Activated CD8-positive, alpha-beta T cell treated with anti-CD3 and anti-CD28 coated beads for 36 hours (primary cell): ENCODE measurements at places on chromosomes 6 and 20. TPM values are rescaled to one million over a fixed set of nuclear protein-coding genes. Genes with fewer than 3 reads are reported as not detected.
A peak's percentile ranks its signal among the peaks of the same experiment; 100 is the strongest.

Gene BEND6
- total RNA-seq = not detected

- peaks cover 1% of the 10 kb centered on the region for H3K27me3 ChIP-seq
- DNase-seq = no peak
- H3K27ac ChIP-seq = no peak overlapping the region
- no peaks in the 10 kb centered on the region for H3K36me3 ChIP-seq
- no peaks in the 10 kb centered on the region for H3K4me1 ChIP-seq
- no peak overlapping the region for H3K4me3 ChIP-seq
Observed at GRCh38 chr20:6265204-6265904, 142.5 kb upstream of the FERMT1 start.

DNA sequence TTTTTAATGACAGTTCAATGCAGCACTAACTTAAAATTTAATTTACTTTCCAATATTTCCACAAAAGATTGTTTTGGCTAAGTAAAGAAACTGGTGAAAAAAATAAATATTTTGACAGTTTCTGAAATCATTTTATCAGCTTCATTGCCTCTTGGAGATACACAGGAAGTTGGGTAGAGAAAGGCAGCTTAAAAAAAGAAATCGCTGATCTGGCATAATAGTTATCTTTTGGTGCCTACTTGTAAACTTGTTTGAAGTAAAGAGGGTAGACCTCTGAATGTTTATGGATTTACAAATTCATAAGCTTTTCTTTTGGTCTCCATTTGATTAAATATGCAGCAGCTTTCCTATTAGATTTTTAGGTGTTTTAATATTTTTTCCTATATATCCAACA lies 103.4 kb downstream of the RTN4IP1 start:
- peaks cover 38% of the 10 kb centered on the region for H3K36me3 ChIP-seq
- H3K4me3 ChIP-seq = peak overlapping the region; percentile 77
- peak overlapping the region; percentile 90 for H3K27ac ChIP-seq
- H3K27me3 ChIP-seq = no peaks in the 10 kb centered on the region
- no peak for DNase-seq

DNA sequence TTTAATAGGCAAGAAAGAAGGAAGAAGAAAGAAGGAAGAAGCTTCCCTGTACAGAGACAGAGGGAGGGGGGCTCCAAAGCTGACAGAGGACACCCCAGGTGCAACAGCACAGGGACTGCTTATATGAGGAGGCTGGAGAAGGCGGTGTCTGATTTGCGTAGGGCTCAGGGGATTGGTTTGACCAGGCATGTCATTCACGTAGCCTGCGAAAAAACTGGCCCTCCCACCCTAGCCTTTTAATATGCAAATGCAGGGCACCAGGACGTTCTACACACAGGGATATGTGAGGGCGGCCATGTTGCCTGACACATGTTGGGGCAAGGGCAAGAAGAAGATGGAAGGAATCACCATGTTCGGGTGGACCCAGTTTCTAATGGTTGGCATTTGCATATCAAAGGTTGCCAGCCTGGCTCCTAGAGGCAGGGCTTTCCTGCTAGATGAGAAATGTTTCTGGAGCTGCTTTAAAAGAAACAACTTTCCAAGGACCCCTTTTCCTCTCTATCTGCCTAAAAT lies 305.4 kb upstream of the CDYL start:
- H3K4me3 ChIP-seq = no peak overlapping the region
- DNase-seq = no peak
- no peaks in the 10 kb centered on the region for H3K4me1 ChIP-seq
- no peak overlapping the region for H3K27ac ChIP-seq
- no peaks in the 10 kb centered on the region for H3K36me3 ChIP-seq

GRCh38 chr20:36606158-36607066 lies 833 bp downstream of the RAB5IF start:
- no peaks in the 10 kb centered on the region for H3K27me3 ChIP-seq
- H3K36me3 ChIP-seq = peaks cover 33% of the 10 kb centered on the region
- peak overlapping the region; percentile 90 for H3K27ac ChIP-seq
- H3K4me1 ChIP-seq = peaks cover 21% of the 10 kb centered on the region

DNA sequence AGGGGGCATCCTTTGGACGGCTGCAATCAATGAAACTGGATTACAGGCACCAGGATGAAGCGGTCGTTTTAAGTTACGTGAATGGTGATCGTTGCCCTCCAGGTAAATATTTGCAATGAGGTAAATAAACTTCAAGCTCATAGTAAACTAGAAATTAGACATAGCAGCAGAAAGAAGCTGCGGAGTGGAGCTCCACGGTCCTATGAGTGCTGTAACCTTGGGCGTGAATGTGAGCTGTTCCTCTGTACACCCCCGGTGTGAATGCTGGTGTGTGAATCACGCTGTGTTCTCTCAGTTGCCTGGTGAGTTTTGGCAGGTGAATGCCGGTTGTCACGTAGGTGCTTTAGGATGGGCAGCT lies 42.0 kb upstream of the SLC22A1 start:
- no peak overlapping the region for H3K27ac ChIP-seq
- H3K4me3 ChIP-seq = no peak overlapping the region
- DNase-seq = no peak
- H3K27me3 ChIP-seq = no peaks in the 10 kb centered on the region
- no peaks in the 10 kb centered on the region for H3K4me1 ChIP-seq

DNA sequence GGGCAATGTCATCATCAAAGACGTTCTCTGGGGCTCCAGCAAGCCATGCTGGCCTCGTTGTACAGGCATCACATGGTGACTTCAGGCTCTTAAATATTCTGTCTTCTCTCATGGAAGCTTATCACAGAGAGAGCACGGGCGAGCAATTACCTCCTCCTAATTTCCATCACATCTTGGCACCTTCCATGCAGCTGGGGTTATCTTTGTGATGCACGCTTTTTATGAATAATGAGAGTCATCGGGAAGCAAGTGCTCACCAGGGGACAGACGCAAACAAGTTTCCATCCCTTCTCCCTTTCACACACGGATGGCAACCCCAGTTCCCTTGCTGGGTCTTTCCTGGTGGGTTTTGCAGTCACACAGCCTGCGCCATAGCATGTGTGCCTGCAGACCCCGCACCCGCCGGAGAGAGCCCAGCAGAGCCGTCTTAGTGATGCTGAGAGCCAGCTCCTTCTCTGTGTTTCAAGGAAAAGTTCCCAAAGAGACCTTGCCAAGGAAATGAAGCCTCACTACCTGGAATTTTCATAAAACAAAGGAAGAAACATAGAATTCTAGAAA lies 116.3 kb upstream of the AFDN start:
- no peak overlapping the region for H3K4me3 ChIP-seq
- peaks cover 69% of the 10 kb centered on the region for H3K27me3 ChIP-seq
- no peak overlapping the region for H3K27ac ChIP-seq

- no peak for DNase-seq
- H3K4me3 ChIP-seq = no peak overlapping the region
- H3K27ac ChIP-seq = no peak overlapping the region
Observed at GRCh38 chr6:160393891-160394653, 45.9 kb downstream of the SLC22A3 start.

DNA sequence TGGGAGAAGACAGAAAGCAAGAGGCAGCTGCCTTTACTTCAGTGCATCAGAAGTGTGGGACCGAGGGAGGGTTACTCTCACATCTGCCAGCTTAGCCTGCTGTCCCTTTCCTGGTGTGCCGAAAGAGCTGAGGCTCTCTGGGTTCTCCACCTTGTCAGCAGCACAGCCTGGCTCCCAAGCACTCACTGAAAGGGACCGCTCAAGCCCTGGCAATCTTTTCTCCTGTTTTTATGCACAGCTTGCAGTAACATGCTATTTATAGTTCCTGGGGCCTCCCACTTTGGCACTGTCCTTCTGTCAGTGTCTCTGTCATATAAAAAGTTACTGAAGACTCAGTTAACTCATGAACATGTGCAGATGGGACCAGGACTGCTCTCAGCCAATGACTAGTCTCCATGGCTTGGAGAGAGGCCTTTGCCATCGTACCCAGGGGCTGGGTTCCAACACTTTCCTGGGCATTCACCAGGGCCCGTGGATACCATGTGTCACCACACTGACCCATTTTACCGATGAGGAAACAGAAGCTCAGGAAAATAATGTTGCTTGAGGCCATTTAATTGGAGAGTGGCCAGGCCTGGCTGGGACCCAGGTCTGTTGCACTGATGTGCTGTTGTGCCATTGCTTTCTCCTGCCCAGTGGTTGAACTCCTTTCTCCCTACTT lies 46.2 kb downstream of the PANK2 start:
- peaks cover 14% of the 10 kb centered on the region for H3K4me1 ChIP-seq
- no peak for DNase-seq
- peaks cover 30% of the 10 kb centered on the region for H3K36me3 ChIP-seq
- no peak overlapping the region for H3K4me3 ChIP-seq
- no peaks in the 10 kb centered on the region for H3K27me3 ChIP-seq
- H3K27ac ChIP-seq = no peak overlapping the region

DNA sequence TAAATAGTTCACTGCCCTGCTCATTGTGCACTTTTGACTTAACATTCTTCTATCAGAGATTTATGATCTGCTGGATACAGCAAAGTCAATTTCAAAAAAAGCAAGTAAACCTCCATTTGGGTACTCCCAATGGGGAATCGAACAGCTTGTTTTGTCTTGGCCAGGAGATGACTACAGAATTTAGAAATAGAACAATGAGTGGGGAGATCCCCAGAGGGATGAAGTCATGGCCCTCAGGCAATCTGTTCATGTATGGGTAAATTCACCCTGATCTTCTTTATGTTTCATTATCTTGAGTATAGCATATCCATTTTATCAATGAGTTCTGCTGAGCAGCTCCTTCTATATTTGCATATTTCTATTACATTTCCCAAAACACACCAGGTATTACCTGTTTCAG lies 1681.9 kb downstream of the HACE1 start:
- H3K27me3 ChIP-seq = no peaks in the 10 kb centered on the region
- H3K27ac ChIP-seq = no peak overlapping the region
- H3K4me3 ChIP-seq = no peak overlapping the region
- H3K4me1 ChIP-seq = no peaks in the 10 kb centered on the region
- no peak for DNase-seq
- no peaks in the 10 kb centered on the region for H3K36me3 ChIP-seq

GRCh38 chr6:109105681-109106080 lies 10.4 kb downstream of the CEP57L1 start:
- H3K27me3 ChIP-seq = no peaks in the 10 kb centered on the region
- no peak for DNase-seq
- H3K36me3 ChIP-seq = peaks cover 16% of the 10 kb centered on the region
- H3K4me3 ChIP-seq = no peak overlapping the region
- H3K4me1 ChIP-seq = peaks cover 3% of the 10 kb centered on the region

DNA sequence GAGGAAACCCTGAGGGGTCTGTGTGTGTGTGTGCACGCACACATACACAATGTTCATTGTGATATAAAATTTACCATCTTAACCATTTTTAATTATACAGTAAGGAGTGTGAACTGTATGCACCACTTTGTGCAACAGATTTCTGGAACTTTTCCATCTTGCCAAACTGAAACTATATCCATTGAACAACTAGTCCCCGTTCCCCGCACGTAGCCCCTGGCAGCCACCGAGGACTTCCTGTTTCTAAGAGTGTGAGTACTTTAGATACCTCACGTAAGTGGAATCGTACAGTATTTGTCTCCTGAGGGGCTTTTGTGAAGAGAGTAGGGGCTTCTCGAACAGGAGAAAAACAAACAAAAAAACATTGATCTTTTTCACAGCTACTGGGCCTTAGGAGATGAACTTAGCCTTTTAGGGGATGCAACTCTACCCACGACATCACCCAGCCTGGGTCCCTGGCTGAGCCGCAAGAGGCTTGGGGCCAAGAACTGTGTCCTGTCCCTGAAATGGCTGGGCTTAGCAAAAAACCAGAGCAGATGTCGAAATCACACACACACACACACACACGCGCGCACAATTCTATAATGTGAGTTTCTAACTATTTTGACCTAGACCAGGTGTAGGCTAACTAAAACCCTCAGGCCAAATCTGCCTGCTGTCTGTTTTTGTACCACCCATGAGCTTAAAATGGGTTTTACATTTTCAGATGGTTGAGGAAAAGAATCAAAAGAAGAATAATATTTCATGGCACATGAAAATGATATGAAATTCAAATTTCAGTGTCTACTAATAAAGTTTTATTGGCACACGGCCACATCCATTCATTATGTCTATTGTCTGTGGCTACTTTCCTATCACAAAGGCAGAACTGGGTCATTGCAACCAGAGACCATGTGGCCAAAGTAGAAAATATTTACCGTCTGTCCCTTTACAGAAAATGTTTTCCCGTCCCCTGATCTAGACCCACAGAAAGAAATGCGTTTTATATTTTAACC lies 144.2 kb downstream of the EYA2 start:
- no peaks in the 10 kb centered on the region for H3K36me3 ChIP-seq
- DNase-seq = no peak
- H3K4me3 ChIP-seq = no peak overlapping the region
- H3K27me3 ChIP-seq = peaks cover 8% of the 10 kb centered on the region
- no peak overlapping the region for H3K27ac ChIP-seq
- H3K4me1 ChIP-seq = no peaks in the 10 kb centered on the region

DNA sequence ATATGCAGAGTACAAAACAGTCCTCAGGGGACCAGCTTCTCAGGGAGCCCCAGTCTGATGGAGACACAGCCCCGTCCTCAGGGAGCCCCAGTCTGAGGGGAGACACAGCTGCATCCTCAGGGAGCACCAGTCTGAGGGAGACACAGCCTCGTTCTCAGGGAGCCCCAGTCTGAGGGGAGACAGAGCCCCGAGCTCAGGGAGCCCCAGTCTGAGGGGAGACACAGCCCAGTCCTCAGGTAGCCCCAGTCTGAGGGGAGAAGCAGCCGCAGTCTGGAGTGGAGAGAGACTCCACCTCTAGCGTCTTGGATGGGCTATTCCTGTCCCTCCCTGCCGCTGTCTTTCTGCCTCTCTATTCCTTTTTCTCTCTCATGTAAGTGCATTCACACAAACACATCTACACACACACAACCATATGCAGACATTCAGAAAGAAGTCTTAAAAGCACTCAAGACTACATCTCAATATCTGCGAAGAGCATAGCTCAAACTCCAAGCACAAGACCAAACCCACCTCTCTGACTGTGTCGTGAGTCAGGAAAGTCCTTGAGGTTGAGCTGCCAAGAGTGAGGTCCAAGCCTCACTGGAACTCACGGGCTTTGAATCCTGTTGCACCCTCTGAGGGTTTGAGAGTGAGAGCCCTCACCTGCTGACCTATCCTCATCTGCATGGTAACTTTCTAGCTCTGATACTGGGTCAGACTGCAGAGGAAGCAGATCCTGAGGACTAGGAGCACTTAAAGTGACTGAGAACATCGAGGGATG lies 53.1 kb upstream of the SAYSD1 start:
- no peaks in the 10 kb centered on the region for H3K27me3 ChIP-seq
- H3K36me3 ChIP-seq = no peaks in the 10 kb centered on the region
- no peak for DNase-seq
- H3K4me1 ChIP-seq = peaks cover 8% of the 10 kb centered on the region
- H3K27ac ChIP-seq = no peak overlapping the region

DNA sequence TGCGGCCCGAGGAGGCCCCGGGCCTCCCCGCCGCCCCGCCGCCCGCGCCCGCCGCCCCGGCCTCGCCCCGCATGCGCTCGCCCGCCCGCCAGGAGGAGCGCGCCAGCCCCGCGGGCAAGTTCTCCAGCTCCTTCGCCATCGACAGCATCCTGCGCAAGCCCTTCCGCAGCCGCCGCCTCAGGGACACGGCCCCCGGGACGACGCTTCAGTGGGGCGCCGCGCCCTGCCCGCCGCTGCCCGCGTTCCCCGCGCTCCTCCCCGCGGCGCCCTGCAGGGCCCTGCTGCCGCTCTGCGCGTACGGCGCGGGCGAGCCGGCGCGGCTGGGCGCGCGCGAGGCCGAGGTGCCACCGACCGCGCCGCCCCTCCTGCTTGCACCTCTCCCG lies 1.5 kb downstream of the FOXQ1 start:
- H3K4me3 ChIP-seq = no peak overlapping the region
- H3K27me3 ChIP-seq = peaks cover 55% of the 10 kb centered on the region
- no peaks in the 10 kb centered on the region for H3K36me3 ChIP-seq
- no peak for DNase-seq
- H3K27ac ChIP-seq = no peak overlapping the region

Gene ATP5F1E
- total RNA-seq = 68.8 TPM
